ENCODE measurements at places on chromosomes 4 and X.

GRCh38 chr4:120671538-120671937 lies 251.0 kb downstream of the PRDM5 start:
- DNase-seq: no peak

DNA sequence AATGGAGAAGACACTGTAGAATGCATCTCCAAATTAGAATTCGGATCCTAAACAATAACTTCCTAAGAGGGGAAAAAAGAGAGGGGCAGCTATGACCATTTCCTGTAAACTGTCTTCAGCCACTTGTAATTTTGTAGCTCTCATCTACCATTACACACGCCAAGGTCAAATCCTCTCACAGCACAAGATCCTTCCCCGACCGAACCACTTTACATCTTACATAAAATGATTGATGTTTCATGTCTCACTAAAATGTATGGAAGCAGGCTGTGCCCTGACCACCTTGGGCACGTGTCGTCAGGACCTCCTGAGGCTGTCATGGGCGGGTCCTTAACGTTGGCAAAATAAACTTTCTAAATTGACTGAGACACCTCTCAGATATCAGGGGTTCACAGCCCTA lies 24.1 kb upstream of the PBDC1 start:
- DNase-seq: no peak

- DNase-seq: no peak
These were observed 35.2 kb upstream of the SMS start for GRCh38 chrX:21905313-21905712.

DNA sequence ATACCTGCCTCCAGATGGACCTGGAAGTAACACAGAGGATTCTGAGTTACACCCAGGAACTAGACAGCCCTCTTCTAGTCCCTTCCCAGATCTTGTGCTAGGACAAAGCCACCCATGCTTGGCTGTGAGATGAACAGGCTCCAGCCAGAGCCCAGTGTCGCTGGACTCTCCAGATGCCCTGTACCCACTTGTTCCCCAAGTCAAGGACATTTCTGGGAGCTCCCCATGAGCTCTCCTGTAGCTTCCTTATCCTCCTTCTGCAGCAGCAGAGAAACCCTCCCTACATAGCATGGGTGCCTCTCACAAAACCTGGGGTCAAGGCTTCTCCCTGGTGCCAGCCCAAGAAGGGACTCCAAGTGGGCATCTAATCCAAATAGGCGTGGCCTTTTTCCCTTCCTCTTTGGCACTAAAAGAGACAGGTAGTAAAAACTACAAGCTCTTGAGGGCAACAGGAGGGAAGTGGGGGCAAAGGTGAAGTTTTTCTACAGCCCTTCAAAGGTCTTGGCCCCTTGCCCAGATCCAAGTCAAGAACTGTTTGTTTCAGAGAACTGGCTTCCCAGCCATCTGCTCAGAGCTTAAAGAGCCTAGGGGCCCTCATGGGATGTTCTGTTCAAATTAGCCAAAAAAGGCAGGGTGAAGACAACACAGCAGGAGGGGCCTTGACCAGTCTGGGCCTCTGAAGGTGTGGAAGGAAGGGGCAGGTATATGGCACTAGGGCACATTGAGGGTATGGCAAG lies 8.5 kb upstream of the ERCC6L start:
- DNase-seq: no peak

DNA sequence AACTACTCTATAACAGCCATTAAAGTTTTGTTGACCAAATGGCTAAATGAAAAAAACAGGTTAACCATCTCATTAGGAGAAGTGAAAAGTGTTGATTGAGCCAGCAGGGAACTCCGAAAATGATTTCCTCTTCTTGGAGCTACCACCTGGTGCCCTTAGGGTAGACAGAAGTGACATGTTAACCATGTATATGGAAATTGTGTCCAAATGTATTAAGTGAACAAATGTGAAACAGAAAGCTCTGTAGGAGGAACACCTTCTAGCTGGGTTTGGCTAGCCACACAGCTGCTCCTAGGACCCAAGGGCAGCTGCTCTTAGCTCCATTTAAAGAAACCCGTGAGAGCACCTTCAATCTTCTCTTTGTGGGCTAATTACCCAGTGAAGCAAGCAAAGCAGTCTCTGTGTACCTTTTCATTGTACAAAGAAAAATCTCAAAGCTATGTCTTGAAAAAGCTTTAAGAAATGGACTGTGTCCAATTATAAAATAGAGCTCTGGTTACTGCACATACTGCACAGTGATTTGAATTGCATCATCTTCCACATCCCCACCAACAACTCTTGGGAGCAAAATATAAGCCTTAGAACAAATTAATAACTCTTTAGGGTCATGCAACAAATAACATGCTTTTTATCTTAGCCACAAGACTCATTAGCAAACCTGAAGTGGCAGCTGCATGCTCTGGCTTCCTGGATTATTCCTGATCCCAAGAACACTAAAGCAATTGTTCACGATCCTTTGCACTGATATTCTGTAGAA lies 59.2 kb upstream of the PARM1 start:
- DNase-seq: no peak

Data from GM12892 (cell line).